Hindlimb muscle (tissue), 1 donor: ENCODE measurements at places on chromosomes 16 and 17. TPM values are rescaled to one million over a fixed set of nuclear protein-coding genes. Genes with fewer than 3 reads are reported as not detected.

- DNase-seq: no peak
These were observed 360.8 kb downstream of the C16orf95 start for GRCh38 chr16:86956437-86956836.

GRCh38 chr16:61194573-61194972, 841.7 kb downstream of the CDH8 start:
- no peak for DNase-seq

The NUPR1 gene
- 29.7 TPM for polyA plus RNA-seq

DNA sequence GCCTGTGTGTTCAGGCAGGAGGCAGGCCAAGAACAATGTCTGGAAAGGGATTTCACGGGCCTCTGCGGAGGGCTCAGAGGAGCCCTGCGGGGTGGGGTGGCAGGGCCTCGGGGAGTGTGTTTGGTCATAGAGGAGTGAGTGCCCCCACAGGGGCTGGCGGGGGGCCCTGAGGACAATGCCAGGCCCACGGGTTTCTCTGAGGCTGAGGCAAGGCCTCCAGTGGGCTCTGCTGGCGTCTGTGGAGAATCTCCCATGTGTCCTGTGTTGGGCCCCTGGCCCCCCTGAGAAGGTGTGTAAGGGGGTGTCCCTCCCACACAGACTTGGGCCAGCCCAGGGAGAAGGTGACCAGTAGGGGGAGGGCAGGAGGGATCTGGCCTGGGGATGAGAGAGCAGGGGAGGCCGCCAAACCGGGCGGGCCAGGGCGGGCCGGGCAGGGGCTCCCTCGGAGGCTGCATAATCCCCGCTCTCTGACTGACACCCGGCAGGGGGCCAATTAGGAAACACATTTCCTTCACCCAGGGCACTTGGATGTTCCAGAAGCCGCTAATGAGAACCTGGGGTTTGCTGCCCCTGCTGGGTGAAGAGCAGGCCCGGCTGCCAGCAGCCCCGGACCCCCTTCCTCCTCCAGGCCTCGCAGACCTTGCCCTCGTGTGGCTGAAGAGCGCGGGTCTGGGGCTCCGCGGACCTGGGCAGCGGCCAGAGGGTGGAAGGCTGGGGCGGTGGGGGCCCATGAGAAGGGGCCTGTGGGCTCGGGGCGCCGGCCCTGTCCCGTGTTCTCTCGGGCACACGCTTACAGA, 204.2 kb downstream of the NTN1 start:
- DNase-seq: no peak

The TLCD1 gene
- 4.0 TPM for polyA plus RNA-seq

The TEKT1 gene
- not detected for polyA plus RNA-seq
